Natural killer cell (primary cell): ENCODE measurements at places on chromosomes 6 and 20.

DNA sequence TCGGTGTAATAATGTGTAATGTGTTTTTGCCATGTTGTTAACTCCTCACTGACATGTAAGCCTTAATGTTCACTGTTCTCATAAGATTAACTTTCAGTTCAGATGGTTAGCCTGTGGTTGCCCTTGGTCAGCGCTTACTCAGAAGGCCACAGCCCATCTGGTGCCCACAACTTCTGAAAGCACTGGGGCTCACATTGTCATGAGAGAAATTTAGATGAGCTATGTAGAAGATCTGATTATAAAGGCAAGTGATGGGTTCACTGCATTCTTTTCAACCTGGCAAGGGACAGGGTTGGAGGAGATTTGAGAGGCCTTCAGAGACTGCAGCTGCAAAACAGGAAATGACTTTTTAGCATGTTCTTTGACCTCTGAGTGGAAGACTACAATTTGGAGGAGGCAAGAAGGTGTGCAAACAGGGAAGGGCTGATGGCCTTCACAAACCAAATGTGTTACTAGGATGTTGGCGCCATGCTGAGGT lies 242.3 kb upstream of the SUPT3H start:
- DNase-seq: peak; percentile 21

DNA sequence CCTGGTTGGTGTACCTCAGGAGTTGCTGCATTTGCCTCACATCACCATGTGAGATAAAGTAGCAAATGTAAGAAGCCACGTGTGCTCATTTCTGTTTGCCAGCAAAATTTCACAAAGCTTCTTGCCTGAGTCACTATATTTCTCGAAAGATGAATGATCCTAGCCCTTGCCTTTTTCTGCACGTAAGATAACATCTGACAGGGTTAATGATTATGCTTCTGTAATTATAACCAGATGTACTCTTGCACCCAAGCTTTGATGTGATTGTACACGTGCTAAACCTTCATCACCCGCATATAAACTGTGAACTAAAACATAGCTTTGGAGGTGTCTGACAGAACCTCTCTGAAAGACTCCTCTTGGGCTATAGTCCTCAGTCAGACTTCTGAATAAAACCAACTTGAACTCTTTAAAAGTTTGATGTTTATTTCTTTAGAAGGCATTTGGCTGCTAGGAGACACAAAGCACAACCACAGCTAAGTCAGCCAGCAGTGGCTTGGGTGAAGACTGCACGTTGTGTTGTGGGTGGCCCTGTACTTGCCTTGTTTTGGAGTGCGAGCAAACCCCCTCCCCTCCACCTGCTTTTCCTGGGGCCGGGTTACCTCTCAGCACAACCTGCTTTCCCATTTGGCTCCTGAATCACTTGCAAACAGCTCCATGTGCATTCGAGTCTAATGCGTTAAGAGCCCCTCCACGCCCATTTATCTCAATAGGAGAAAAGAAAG lies 19.3 kb downstream of the PROKR2 start:
- no peak for DNase-seq

- DNase-seq: no peak
Observed at GRCh38 chr6:21352131-21352530, 241.4 kb upstream of the SOX4 start.

GRCh38 chr6:81981812-81982211 lies 229.3 kb upstream of the TENT5A start:
- DNase-seq: no peak

- no peak for DNase-seq
Observed at GRCh38 chr6:64376394-64376793, 740.8 kb downstream of the PHF3 start.
